ENCODE measurements at places on chromosomes 5 and 9.

- DNase-seq, result peak; percentile 37
Observed at GRCh38 chr5:27130587-27130986, 92.2 kb upstream of the CDH9 start.

GRCh38 chr9:4417578-4418325 lies 72.5 kb upstream of the SLC1A1 start:
- peak; percentile 10 for DNase-seq

GRCh38 chr5:57411982-57412381 lies 70.6 kb downstream of the ACTBL2 start:
- no peak for DNase-seq

GRCh38 chr9:70362952-70363351 lies 51.5 kb downstream of the KLF9 start:
- no peak for DNase-seq

GRCh38 chr9:124813501-124814163 lies 36.7 kb downstream of the OLFML2A start:
- no peak for DNase-seq
